Hematopoietic multipotent progenitor cell treated with erythropoietin and hydrocortisone succinate and interleukin-3 and kit ligand, for 6 days (in vitro differentiated cells): ENCODE measurements at places on chromosomes 4 and X.

DNA sequence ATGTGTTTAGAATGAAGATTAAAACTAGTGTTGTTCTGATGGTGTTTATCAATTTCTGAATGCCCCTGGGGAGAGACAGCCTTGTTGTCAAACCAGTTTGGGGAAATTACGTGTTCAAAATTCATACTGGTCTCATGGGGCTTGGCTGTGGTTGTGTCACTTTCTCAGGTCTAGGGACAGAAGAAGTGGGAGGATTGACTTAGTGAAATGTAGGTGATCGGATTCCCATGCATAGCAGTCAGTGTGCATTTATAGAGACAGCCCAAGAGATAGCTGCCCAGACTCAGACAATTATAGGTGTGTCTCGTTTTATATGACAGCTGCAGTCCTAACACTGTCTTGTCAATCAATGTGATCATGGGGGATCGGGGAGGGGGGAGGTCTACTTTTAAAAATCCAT, 94.4 kb upstream of the CLCN4 start:
- no peak for DNase-seq

GRCh38 chr4:87934157-87934704, 41.3 kb upstream of the SPP1 start:
- no peak for DNase-seq

- DNase-seq: no peak
Measured at GRCh38 chr4:187617113-187617512, 378.5 kb upstream of the ZFP42 start.

GRCh38 chr4:65021737-65022136, 612.5 kb upstream of the TECRL start:
- DNase-seq: peak; percentile 10

DNA sequence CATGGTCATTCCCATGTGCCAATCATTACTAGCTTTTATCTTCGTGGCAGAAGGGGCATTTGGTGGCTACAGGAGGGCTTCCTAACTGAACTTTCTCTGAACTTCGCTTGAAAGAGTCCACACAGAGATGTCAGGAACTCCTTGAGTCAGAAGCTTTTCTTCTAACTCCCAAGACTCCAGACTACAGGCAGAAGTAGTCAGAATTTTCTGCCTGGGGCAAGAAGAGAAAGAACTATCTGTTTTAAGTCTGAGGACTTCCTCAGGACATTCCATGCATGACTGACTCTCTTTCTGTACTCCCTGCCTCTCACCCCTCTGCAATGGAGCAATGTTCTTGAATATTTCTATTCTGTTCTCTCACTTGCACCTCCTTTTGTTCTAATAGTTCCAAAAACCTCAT, 170.5 kb upstream of the TBC1D9 start:
- no peak for DNase-seq

DNA sequence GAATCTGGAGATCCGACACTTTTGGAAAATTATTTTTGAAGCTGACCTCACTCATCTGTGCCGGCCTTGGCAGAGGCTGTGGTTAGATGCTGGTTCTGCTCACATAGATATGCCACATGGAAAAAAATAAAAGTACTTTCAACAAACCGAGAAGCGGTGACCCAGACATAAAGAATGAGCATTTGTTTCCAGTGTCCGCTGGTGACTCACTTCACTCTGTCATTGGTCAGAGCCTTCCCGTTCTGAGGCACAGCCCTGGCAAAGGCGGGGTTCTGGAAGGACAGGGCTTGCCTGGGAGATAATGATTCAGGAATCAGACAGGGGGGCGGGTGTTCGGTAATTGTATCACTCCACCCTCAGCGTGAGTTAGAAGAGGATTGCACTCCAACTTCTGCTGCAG, 172.4 kb upstream of the MXRA5 start:
- DNase-seq: no peak
